ENCODE measurements at places on chromosomes 7 and 10. TPM values are rescaled to one million over a fixed set of nuclear protein-coding genes. Genes with fewer than 3 reads are reported as not detected.

The ATG9B gene
- total RNA-seq, result 13.7 TPM

The NACAD gene
- 0.24 TPM for total RNA-seq

The FAM241B gene
- total RNA-seq, result 13.0 TPM

The WDFY4 gene
- not detected for total RNA-seq

The ZNF25 gene
- total RNA-seq, result 2.6 TPM

The MCM10 gene
- total RNA-seq, result 24.5 TPM

The LYZL1 gene
- total RNA-seq, result not detected

The SPDYE11 gene
- not detected for total RNA-seq

The MBL2 gene
- not detected for total RNA-seq

The LRRC4 gene
- total RNA-seq, result 0.39 TPM

The PAX4 gene
- total RNA-seq, result not detected

The GIMAP6 gene
- total RNA-seq, result not detected

The PDK4 gene
- total RNA-seq, result 4.8 TPM

The LSM5 gene
- total RNA-seq, result 104 TPM

The PLAU gene
- total RNA-seq, result 94.9 TPM

The NUTM2D gene
- 1.1 TPM for total RNA-seq

The CPXM2 gene
- total RNA-seq, result not detected

The CRTAC1 gene
- total RNA-seq, result not detected

The CALU gene
- 109 TPM for total RNA-seq

The CUZD1 gene
- total RNA-seq, result 1.4 TPM

The CYP26A1 gene
- 2.2 TPM for total RNA-seq

The CLDN4 gene
- 602 TPM for total RNA-seq

The RAPGEF5 gene
- 16.6 TPM for total RNA-seq

The FAM24B gene
- 14.8 TPM for total RNA-seq

The GRM8 gene
- total RNA-seq, result not detected

The WNT8B gene
- not detected for total RNA-seq

The AQP1 gene
- total RNA-seq, result 4.8 TPM

The HOGA1 gene
- total RNA-seq, result 3.4 TPM

The PRPS1L1 gene
- total RNA-seq, result not detected

The ZNRF2 gene
- total RNA-seq, result 28.2 TPM

The RNF32 gene
- total RNA-seq, result 2.7 TPM

The TRIL gene
- total RNA-seq, result not detected

The TDRD1 gene
- total RNA-seq, result not detected

The MDFIC gene
- total RNA-seq, result 39.8 TPM

The SFRP4 gene
- not detected for total RNA-seq

The SUGCT gene
- total RNA-seq, result 2.7 TPM

The TAS2R4 gene
- 0.65 TPM for total RNA-seq

The OIT3 gene
- not detected for total RNA-seq

The MET gene
- total RNA-seq, result 237 TPM

The DEPP1 gene
- total RNA-seq, result 15.1 TPM

The SEC23IP gene
- total RNA-seq, result 33.2 TPM

The CNTNAP2 gene
- not detected for total RNA-seq

The CNPY1 gene
- not detected for total RNA-seq

The PLAC9 gene
- total RNA-seq, result 2.1 TPM

The C7orf57 gene
- 2.5 TPM for total RNA-seq

The COL13A1 gene
- 0.73 TPM for total RNA-seq

The FZD1 gene
- total RNA-seq, result 2.8 TPM

The CH25H gene
- not detected for total RNA-seq

The ZMIZ2 gene
- total RNA-seq, result 97.5 TPM
